NCI-H1436 treated with DMSO at 0.1 percent for 48 hours (cell line): ENCODE measurements at places on chromosomes 5 and 9.

DNA sequence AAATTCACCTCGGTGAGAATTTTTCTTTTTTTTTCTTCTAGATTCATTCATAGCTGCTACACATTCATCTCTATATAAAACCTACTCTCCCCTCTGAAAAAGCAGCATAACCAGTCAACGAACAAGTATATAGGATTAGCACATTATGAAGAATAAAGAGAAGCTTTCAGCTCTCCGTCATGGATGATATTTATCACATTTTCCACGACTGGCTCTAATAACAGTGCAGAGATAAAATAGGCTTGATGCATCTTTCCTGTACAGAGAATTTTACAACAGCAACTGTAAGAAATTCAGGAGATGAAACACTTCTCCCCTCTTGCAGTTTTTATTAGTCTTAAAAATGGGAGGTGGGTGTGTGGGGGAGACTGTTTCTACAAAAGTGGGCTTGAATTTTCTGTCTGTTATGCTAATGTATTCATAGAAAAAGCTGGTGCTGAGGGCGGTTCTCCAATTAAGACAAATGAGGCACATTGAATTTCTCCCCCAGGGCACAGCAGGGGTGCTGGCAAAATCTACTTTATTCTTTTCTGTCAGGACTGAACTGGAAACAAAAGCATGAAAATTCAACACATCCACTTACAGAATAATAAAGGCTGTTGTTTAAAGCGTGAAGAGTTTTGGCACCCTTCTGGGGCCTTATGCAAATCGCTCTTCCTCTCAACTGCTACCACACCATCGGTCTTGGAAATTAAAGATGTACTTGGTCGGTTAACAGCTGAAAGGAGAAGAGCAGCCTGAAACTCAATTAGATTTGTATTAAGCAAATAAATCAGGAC, 233.9 kb upstream of the ZNF608 start:
- peak; percentile 93 for DNase-seq

DNA sequence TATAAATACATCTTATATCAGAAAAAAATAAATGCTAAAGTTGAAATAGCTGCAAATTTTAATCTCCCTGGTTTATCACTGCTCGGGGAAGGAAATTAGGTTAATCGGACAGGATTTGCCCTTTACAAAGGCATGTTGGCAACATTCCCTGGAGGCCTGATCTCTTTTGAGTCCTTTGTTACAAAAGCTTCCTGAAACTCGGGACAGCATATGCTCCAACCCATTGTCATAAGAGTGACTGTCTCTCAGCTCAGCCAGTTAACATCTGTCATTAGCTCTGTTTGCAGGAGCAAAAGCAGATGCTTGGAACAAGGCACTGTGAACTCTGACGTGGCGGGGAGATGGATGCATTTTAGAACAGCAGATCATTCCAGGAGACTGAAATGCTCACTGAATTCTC, 80.6 kb downstream of the MYO10 start:
- DNase-seq, result no peak

- DNase-seq, result no peak
Measured at GRCh38 chr5:40029711-40030495, 605.1 kb upstream of the DAB2 start.

DNA sequence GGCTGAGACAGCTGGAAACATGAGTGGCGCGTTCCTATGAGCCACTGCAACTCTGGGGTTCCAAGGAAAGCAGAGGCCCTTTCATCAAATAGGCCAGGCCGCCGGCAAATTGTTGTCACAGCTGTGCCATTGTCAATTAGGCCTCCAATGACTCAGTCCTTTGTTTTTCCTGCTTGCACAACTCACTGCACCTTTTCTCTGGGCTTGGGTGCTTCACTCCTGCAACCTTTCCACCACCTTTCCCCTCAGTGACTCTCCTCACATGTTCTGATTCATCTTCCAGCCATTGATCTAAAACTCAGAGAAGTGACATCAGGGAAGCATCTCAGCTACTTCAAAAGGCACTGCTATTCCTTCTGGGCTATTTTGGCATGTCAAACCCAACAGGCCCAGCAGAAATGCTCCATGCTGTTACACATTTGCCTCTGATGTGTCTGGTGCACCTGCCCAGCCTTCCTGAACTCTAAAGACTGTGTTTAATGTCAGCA, 653.7 kb downstream of the NR2F1-AS1 start:
- DNase-seq, result no peak

DNA sequence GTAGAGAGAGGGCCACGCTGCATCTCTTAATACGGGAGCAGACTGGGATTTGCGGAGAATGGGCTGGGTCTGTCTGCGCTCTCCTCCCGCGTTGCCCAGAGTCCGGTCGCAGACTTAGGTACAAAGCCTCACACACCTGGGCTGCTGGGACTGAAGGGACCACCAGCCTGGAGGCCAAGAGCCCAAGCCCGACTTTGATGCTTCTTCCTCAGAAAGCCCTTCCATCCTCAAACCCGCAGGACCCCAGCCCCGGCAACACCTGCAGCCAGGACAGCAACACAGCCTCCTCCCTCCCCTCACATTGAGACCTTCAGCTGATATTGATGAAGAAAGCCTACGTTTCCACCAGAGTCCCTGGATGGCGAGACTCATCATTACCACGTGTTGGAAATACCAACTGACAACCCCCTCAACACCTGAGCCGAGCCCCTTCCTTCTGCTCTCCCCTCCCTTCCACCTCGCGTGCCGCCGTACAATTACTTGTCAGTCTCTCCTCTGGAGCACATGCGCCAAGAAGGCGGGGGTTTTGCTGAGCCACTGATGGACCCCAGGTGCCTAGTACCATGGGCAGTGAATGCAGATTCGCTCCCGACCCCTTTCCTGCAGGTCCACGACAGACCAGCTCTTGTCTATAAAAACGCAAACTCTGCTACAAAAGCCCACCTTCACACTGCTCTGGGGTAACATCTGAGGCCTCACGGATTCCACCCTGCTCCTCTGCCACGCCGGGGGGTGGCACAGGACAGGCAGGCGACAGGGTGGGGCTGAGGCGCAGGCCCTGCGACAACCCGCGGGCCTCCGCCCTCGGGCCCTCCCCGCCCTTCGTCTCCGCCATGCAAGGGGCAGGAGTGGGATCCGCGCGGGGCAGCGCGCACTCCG, 841 bp downstream of the ASB6 start:
- no peak for DNase-seq
